NCI-H1092 treated with DMSO at 0.1 percent for 48 hours (cell line): ENCODE measurements at places on chromosomes 1 and 21.
A peak's percentile ranks its signal among the peaks of the same experiment; 100 is the strongest.

DNA sequence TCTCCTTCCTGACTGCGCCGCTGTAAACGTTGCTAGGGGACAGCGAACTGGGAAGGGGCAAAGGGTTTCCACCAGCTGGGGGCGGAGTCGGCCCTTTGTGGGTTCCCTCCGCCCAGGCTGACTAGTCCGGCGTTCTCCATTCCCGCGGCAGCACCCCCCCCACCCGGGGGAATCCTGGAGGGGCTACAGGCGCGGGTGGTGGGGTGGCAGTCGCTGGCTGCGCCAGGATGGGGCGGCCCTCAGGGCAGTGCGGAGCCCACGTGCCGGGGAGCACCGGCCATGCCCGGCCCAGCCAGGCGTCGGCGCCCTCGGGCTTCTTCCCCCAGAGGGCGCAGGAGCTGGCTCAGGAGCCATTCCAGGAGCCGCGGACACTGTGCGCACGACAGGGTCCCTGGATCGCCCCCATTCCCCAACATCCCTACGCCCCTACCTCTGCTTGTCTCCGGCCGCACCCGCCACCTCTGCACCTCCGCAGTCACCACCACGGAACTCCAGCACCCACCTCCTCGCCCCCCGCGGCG is 476 bp downstream of the BATF3 start:
- no peak for DNase-seq

- DNase-seq, result no peak
Observed at GRCh38 chr21:34560021-34560420, 48.0 kb upstream of the KCNE1 start.

DNA sequence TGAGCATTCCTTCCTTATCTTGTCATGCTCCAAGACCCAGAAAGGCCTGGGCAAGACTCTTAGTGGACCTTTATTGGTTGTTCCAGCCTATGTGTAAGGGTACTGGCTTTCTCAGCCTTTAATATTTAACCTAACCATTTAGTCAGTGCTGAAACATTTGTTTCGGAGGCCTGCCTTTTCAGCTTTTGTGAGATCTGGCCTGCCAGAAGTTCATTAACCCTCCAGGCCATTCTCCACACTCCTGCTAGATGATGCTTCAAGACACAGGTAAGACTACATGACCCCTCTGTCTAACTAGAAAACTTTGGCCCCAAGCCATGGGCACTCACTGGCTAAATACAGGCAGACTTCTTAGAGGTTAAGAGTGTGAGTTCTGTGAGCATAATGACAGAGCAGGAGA is 138.4 kb upstream of the ZP4 start:
- no peak for DNase-seq

DNA sequence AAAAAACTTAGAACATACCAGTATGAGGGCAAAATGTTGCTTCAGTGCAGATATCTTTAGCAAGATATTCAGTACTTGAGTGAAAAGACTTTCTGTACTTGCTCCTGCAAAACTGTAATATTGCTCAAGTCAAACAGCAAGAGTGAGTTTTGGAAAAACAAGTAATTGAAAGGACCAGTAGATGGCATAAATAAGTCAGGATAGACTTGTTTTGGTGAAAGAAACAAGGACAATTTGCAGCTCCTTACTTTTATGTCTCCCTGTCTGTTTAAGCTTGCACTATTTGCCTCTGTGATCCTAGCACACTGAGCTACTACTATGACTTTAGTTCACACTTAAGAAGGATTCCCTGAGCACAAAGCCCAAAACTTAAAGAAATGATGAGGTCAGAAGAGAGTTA is 39.1 kb downstream of the IFI44 start:
- DNase-seq, result no peak

GRCh38 chr1:28247612-28248272 is 11.6 kb upstream of the SESN2 start:
- DNase-seq, result no peak

DNA sequence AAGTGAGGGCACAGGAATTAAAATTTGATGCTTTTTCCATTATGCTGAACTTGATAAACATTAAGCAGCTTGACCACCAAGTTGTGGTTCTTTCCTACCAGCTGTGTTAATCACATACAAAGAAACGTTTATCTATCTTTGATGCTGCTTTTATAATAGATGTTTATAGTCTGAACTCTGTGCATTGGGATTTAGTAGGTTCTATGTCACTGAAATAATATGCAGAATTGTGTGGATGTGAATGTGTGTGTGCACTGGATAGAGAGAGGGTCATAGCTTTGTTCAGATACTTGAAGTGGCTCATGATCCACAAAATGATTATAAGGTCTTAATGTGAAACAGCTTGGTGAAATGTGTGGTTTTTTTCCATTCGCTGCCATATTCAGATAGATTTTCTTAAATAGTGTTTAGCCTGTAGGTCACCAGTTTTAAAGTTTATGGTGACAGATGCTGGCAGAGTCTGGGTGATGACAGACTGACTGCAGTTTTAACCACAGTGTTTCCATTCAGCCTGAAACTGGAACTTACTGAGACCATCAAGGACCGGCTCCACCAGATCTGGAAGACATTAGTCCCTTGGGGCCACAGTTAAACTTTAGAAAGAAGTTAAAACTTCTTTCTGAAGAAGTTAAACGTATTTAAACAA is 10.2 kb downstream of the DDI2 start:
- no peak for DNase-seq

DNA sequence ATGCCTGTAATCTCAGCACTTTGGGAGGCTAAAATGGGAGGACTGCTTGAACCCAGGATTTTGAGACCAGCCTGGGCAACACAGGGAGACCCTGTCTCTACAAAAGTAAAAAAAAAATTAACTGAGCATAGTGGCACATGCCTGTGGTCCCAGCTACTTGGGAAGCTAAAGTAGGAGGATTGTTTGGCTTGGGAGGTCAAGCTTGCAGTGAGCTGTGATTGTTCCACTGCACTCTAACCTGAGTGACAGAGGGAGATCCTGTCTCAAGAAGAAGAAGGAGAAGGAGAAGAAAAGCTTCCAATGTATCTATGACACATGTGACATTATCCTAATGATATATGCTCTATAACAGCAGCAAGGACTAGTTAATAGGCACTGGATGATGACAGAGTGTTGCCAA is 20.1 kb upstream of the ARHGAP29 start:
- DNase-seq, result no peak

GRCh38 chr1:50427818-50428779 is 4.9 kb upstream of the DMRTA2 start:
- no peak for DNase-seq

GRCh38 chr1:65476327-65476726 is 55.9 kb downstream of the LEPR start:
- no peak for DNase-seq

DNA sequence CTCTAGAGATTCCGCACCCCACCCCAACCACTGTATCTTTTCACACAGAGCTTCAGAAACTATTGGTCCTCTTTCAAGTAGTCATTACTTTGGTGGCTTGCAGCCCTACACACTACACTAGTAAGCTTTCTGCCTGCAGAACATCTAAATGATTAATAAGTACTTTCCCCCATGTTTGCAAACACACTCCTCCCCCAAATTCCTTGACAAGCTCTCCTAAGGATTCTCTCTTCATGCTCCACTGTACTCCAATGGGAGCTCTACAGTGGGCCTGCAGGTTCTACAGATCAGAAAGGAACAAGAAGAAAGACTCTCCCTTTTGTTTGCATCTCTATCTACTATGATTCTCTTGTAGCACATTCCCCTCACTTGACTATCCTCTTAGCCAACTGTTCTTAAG is 16.3 kb upstream of the NUF2 start:
- DNase-seq, result no peak

DNA sequence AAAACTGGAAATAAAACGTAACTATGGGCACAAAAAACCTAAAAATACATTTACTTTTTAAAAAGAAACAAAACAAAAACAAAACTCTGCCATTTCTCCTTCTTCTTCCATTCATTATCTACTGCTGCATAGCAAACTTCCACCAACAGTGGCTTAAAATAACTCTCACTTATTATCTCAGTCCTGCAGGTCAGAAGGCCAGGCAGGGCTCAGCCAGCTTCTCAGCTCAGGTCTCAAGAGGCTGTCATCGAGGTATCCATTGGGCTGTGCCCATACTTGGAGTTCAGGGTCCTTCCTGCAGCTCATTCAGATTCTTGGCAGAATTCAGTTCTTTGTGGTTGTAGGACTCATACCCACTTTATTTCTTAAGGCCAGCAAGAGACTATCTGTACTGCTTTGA is 352.7 kb upstream of the PLD5 start:
- no peak for DNase-seq

GRCh38 chr21:42760361-42760950 is 107.0 kb downstream of the PDE9A start:
- no peak for DNase-seq

- DNase-seq, result no peak
Observed at GRCh38 chr1:240114222-240114621, 22.5 kb downstream of the FMN2 start.

DNA sequence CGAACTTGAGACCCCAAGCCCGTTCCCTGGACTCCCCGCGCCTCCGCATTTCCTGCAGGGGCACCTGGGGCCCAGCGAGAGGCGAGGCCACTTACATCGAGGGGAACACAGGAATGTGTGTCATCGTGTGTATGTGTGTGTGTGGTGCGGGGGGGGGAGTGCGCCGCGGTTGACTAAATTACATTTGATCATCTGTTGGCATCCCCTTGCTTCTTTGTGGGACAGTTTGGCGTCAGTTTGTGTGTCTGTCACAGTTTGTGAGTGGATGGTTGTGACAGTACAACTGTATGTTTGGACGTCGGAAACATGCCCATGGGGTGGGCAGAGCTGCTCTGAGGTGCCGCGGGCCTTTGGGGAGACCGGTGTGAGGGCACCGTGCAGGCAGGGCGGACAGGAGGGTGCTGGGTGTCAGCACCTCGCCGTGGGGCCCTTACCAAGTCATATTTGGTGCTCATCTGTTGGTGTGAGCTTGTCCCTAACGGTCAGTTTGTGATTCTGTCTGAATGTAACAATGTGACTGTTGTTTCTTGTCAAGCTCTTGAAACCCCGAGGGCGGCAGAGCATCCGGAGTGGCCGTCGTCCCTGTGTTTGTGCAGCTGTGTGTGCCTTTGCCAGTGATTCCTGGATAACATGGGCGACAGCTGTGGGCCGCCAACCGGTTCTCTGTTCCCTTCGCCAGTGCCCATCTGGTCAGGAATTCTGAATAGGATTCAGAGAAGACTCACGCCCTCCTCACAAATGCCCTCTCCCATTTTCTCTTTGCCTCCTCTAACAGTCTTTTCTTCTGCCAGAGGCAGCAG is 899 bp downstream of the OPRD1 start:
- peak; percentile 85 for DNase-seq

GRCh38 chr1:46804027-46804889 is 5.4 kb downstream of the CYP4B1 start:
- no peak for DNase-seq

- DNase-seq, result no peak
Observed at GRCh38 chr1:185027252-185027882, 18.0 kb upstream of the RNF2 start.

- DNase-seq, result no peak
Observed at GRCh38 chr1:194056169-194056568, 869.8 kb upstream of the B3GALT2 start.

DNA sequence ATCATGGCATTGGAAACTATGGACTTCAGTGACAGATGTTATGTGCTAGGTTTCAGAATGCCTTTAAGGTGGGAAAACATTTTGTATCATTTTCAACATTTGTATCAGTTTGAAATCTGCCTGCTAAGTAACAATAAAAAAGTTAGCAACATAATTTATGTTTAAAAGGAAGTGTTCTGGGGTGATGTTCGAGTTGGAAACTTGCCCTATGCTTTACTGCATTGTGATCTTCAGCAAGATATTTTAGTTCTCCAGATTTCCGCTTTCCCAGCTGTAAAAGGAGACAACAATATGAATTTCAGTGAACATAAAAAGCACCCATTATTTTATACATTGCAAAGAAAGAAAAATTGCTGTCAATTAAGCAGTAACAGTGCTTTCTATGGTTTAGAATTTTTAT is 187.4 kb downstream of the DISC1 start:
- DNase-seq, result no peak

- peak; percentile 74 for DNase-seq
Observed at GRCh38 chr1:202288177-202288576, 53.6 kb downstream of the UBE2T start.

GRCh38 chr1:204972426-204972825 is 70.6 kb upstream of the CNTN2 start:
- DNase-seq, result no peak

DNA sequence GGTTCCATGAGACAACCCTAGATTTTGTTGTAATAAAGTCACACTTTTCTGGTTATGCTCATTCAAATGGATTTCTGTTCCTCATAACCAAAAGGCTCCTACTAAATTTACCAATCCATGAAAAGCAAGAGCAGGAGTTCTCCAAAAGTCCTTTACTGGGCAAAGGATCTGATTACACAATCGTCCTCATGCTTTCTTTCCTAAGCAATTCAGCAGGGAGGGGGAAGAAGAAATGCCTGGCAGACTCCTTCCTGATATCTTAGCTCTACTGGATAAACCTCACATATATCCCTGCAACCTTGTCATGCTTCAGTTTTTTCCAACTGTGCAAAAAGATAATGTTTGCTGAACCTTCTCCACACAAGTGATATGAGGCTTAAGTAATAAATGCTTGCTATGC is 67.6 kb upstream of the GUCA2B start:
- no peak for DNase-seq

GRCh38 chr1:47696404-47696736 is 258.5 kb downstream of the FOXD2 start:
- DNase-seq, result no peak

GRCh38 chr1:107152395-107152794 is 11.6 kb downstream of the NTNG1 start:
- no peak for DNase-seq
